NCI-H2081 (cell line): ENCODE measurements at places on chromosomes 16 and 17.

GRCh38 chr17:45948881-45949624 is 50.0 kb upstream of the STH start:
- DNase-seq = no peak

DNA sequence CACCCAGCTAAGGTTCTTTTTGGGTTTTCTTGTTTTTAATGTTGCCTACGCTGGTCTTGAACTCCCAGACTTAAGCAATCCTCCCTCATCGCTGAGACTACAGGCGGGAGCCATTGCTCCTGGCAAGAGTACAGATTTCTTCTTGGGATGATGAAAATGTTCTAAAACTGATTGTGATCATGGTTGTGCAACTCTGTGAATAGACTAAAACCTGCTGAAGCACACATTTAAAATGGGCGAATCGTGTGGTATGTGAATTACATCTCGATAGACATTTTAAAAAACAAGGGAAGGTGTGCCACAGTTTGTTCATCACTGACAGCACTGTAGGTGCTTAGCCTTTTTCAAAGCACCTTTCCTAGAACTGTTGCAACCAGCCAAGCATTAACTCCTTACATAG is 48.8 kb upstream of the CDH3 start:
- no peak for DNase-seq

DNA sequence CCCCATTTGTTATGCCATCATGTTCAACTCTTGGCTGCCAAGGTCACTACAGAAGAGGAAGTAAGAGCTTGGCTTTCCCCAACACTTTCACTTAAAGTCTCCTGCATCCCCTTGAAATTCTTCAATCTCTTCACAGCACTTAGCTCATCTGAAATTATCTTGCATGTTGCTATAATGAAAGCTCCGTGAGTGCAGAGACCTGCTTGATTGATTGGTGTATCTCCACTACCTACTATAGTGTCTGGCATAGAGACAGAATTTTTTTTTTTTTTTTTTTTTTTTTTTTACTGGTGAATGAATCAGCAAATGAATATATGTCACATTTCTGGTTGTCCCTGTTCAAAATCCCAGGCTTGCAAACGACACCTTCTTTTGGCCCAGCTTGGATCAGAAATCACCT is 1.9 kb upstream of the SDR42E1 start:
- DNase-seq = no peak

- no peak for DNase-seq
Observed at GRCh38 chr16:61929776-61930175, 106.5 kb downstream of the CDH8 start.
